ENCODE measurements at places on chromosomes 7 and 10.

- no peak for DNase-seq
Measured at GRCh38 chr7:152871005-152871677, 111.6 kb downstream of the ACTR3B start.

GRCh38 chr10:10020945-10021344 lies 996.7 kb upstream of the CELF2 start:
- no peak for DNase-seq

GRCh38 chr10:3791974-3792633 lies 7.1 kb upstream of the KLF6 start:
- DNase-seq = no peak

GRCh38 chr10:21860718-21861117 lies 142.8 kb downstream of the DNAJC1 start:
- DNase-seq = no peak

- DNase-seq = no peak
Measured at GRCh38 chr7:774161-775109, 47.4 kb upstream of the PRKAR1B start.

- no peak for DNase-seq
Measured at GRCh38 chr7:26538216-26538615, 246.6 kb downstream of the SNX10 start.

DNA sequence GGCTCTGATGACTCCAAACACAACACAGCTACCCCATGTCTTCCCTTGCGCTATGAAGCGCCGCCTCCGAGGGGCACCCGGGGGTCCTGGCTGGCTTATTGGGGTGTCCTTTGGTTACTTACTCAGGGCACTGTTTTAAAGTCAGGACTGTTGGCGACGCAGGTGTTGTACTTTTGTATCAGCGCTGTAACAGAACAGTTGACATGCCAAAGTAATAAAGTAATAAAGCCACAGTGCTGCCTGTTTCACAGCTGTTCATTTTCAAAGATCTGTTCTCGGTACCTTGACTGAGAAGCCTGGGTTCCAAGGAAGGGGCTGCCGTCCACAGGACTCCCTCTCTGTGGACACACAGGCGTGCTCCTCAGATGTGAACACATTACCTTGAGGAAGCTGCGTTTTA lies 64.1 kb downstream of the WDR37 start:
- no peak for DNase-seq

DNA sequence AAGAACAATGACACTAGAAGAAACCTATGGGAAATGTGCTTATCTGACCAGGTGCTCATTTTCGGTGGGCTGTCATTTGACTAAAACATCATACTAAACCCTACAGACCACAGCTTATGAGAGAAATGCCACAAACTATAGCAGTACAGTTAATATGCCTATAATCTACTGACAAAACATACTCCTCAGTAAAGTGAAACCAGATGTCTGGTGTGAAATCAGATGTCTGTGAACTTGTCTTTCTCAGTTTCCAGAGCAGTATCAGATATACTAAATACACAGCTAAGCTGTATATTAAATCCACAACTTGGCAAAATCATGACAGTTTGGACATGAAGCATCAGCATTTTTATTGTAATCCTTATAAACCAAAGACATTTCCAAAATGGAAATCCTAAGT lies 3.3 kb downstream of the IMMP2L start:
- no peak for DNase-seq

DNA sequence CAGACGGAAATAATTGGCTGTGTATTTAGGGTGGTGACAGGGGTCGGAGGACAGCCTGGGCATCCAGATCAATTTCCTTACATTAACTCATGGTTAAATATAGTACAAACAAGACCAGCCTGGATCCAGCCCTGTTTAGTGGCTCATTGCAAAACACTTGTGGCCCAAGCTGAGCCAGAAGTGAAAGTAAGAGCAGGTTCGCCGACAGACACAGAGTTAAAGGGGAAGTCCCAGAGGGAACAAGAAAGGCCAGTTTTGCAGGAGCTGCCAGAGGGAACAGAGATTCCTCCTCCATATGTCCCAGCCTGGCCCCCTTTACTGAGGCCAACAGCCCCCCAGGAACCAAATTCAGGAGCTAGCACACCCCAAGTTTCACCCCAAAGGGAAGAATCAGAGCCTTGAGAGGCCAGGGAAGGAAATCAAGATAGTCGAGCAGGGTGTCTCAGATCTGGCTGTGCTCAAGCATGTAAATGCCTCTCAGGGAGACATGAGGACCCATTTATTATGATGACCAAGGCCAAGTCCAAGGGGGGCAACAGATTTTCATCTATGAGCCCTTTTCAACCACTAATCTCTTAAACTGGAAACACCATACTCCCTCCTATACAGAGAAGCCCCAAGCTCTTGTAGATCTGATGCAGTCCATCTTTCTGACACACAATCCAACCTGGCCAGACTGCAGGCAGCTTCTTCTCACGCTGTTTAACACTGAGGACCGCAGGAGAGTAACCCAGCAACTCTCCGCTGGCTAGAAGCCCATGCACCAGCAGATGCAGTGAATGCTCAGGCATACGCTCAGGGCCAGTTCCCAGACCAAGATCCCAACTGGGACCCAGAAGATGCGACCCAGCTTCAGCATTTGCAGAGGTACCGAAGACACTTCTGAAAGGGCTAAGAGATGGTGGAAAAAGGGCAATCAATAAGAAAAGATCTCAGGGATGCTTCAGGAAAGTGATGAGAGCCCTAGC lies 15.9 kb upstream of the ADCK2 start:
- DNase-seq = no peak

DNA sequence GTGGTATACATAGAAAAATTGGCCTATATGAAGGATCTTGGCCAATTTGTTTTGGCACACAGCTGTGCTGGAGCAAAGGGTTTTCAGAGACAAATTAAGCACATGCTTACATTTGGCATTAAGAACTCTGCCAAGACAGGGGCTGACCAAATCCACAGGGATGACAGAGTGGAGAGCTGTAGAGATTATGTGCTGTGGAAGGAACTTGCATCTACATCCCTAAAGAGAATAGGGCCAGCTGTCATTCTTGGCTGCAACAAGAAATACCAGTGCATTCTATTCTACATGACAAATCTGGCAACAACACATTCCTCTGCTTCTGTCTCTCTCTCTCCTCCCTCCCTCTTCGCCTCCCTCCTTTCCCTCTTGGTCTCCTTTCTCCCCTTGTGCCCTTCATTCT lies 75.6 kb downstream of the POM121L12 start:
- DNase-seq = no peak

DNA sequence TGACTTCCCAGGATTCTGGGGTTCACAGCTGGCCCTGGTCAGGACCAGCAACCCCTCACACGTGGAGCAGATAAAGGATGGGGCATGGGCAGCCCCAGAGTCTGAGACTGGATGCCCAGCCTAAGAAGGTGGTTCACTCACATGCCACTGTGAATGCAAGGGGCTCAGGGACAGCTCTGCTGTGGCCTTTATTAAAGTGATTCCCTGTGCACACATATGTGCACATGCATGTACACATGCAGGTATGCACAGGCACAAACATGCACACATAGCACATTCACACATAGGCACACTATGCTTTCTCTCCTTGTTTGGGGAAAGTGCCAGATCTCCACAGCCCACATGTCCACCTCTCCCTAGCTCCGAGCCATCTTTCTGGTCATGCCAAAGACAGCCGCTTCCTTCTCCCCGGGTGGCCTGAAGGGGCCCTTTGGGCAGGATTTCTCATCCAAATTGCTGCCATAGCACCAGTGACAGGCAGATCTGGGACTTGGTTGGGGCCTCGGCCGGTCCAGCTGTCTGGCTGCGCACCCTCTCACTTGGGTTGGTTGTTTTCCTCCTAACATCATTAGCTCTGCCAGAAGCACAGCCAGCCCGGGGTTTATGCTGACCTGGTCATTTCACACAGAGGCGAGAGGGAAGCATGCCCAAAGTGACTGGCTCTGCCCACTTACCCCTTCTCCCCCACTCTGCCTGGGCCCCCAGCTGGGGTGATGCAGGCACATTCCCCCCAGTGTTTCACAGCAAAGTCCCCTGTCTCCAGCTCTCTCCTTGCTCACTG lies 1.4 kb downstream of the GCK start:
- DNase-seq = no peak

- no peak for DNase-seq
Measured at GRCh38 chr7:36180121-36180520, 27.1 kb downstream of the EEPD1 start.

- DNase-seq = no peak
Measured at GRCh38 chr7:73980206-73980605, 47.8 kb upstream of the ELN start.

DNA sequence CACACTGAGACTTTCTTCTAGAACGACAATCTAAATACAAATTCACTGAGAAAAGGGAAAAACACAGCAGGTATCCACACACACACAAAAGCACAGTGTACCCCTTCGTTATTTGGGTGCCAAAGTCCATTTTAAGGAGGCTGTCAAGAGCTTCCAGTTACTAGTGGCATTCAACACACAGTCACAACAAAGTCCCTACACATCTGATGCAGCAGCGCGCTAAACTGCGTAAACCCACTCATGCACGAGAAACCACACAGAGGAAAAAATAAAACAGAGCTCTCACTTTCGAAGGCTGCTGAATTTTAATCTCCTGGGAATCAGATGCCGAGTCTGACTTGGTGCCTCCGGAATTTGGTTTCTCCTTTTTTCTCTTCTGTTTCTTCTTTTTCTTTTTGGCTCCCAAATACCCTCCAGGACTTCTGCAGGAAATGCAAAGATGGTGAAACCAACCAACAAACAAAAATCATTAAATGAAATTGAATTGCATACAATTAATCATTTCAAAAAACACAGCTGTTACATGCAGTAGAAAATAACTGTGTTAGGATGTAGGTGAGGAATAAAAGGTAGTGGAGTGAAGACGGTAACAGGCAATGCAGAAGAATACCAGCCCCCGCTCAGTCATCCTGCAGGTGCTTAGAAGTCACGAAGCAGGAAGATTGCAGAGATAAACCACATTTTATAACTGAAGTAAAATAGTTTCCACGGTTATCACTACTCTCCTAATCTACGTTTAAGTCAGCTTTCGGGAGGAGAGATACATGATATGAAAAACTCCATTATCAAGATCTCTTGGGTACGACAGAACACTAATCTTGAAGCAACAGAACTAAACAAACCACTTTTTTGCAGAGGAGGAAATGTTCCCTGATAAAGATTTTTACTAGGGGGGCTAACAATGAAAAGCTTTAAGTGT lies 27.1 kb downstream of the NMT2 start:
- no peak for DNase-seq

DNA sequence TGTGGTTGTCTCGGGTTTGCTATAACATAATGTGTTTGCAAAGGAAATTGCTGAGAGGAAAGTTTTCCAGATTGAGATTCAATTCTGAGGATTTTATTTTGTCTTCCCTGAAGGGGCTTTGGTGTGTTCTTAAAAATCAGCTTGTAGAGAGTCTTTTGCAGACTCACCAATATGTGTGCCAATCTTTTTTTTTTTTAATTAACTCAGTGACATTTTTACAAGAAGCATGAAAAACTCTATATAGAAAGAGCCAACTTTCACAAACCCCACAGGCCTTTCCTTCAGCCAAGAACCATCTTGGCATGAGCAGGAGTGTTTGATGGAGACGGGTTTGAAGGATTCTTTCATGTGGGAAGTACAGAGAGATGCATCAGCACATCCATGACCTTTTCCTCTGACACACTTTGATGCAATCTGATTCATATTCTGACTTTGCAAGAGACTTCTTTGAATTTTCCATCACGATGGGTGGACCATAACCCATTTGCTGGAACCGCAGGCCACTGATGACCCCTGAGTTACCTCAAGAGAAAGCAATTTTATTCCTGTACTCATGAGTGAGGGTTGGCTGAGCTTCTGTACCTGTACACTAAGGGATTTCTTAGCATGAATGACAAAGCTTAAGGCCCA lies 892.6 kb downstream of the XPNPEP1 start:
- DNase-seq = no peak

DNA sequence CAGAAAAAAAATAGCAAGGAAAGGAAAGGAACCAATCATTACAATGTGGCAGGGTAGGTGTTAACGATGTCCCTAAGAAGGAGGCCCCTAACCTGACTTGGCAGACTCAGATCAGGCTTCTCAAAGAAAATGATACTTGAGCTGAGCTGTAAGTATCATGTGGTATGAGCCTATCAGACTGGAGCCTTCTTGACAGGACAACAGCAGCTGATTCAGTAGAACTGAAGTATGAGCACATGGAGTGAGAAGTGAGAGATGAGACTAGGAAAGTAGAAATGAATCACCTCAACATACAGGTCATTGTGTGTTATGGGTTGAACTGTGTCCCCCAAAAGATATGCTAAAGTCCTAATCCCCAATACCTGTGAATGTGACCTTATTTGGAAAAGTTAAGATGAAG lies 66.3 kb downstream of the MTERF1 start:
- DNase-seq = no peak

DNA sequence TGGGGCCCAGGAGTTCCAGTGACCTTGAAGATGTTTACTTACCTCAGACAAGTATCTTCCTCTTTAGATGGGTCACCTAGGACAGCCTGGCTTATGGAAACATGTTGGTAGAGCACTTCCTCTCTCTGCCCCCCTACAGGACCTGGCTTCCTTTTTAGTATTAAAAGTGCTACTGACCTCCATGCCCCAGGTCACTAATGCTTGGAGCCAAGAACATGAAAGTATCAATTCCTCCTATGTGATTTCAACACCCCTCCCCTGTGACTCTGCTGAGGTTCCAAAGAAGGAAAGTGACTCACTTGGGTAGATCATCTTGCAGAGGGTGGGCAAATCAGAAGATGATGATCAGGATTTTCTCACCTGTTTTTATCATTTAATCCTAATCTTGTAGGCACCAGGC lies 125.3 kb upstream of the CCDC6 start:
- no peak for DNase-seq

GRCh38 chr10:72392571-72392970 lies 37.9 kb upstream of the DNAJB12 start:
- DNase-seq = no peak

DNA sequence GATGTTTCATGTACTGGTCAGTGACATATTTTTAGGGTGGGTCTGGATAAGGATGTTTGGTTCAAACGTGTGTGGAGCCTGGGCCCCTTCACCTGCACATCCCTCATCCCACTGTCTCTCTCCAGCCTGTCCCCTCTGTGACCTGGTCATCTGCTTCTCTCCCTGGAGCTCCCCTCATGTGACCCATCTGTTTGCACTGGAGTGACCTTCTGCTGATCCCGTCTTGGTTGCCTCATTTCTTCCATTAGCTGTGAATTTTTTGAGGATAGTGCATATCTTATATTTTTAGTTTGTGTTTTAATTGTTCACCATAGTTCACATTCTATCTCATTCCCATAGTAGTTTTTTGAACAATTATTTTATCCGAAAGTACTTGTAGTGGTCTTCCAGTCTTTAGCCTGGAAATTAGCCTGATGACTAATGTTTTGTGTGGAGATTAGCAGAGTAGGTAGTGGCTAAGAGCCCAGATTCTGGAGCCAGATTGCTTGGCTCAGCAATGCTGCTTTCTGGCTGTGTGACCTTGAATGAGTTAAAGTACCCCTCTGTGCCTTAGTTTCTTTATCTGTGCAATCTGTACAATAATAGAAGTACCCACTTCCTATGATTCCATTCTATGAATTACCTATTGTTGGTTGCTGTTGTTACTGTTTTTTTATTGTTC lies 224.5 kb downstream of the LRMDA start:
- DNase-seq = no peak

DNA sequence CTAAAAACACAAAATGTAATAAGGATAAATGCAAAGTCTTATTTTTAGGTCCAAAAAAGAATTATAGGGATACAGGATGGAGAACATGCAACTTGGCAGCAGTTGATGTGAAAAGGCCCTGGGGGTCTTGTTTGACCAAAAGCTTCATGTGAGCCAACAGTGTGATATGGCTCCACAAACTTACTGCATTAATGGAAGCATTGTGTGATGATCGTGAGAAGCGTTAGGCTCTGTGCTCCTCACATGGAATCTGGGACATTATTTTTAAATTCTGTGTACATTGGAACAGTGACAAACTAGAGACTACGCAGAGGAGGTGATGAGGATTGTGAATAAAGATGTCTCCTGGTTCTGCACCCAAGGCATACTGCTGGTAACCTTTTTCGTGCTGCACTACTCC lies 39.1 kb upstream of the CALD1 start:
- no peak for DNase-seq
